ENCODE measurements at places on chromosomes 12 and 14.

GRCh38 chr14:44768935-44769334 lies 192.8 kb downstream of the KLHL28 start:
- DNase-seq = no peak

GRCh38 chr12:101116911-101117310 lies 93.1 kb downstream of the SLC5A8 start:
- DNase-seq = no peak

DNA sequence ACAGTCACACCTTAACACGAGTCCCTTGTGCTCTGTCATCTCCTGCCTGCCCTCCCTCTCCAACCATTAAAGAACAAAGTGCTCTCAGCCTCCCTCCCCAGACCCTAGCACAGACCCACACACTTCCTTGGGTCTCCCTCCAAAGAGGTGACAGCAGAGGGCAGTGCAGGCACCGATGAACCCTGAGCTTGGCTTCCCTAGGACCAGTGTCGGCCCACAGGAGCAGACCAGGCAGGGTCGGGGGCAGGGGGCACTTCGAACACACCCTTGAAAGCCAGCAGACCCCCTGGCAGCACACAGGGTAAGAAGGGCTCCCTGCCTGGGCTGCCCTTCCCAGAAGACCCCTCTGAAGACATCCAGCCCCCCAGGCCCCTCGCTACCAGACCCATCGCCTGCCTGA lies 7.0 kb downstream of the CDK2AP1 start:
- no peak for DNase-seq

DNA sequence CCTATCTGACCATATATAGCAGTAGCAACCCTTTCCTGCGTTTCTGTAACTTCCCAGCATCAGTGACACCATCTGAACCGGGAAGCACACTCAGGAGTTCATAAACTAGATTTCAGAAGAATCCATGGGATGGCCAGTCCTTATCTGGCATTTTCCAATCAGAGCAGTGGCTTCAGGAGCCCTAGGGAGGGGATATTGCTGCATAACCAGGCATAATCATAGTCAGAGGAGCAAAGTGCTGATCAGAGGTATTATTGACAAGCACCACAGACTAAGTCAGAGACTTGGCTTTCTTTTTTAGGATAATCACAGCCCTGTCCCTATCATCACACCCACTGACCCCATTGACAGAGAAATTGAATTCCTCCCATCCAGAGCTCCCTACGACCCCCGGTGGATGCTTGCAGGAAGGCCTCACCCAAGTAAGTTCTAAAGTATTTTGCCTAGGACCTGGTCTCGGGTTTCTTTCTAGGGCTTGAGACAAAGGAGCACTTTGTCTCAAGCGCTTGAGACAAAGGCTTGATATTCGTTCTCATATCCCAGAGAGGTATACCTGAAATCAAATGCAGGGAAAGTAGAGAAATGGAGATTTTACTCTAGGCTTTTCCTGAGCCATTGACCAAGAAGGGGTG lies 55.1 kb downstream of the FOXN4 start:
- DNase-seq = no peak

DNA sequence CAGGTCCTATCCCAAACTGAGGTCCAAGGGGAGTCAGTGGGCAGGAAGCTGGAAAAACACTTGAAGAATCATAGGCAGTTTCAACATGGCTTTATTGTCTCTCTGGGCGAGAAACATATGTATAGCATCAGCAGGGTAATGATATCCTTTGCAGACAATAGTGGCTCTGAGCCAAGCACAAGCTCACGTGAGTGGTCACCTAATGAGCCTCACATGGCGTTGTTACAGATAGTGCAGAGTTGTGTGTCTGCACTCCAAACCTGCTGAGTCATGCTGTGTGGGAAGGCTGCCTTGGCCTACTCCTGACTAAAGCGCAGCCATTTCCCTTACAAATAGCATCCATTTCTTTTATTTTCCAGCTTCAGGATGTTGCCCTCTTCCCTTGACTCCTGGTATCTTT lies 105.2 kb upstream of the SYT1 start:
- no peak for DNase-seq

DNA sequence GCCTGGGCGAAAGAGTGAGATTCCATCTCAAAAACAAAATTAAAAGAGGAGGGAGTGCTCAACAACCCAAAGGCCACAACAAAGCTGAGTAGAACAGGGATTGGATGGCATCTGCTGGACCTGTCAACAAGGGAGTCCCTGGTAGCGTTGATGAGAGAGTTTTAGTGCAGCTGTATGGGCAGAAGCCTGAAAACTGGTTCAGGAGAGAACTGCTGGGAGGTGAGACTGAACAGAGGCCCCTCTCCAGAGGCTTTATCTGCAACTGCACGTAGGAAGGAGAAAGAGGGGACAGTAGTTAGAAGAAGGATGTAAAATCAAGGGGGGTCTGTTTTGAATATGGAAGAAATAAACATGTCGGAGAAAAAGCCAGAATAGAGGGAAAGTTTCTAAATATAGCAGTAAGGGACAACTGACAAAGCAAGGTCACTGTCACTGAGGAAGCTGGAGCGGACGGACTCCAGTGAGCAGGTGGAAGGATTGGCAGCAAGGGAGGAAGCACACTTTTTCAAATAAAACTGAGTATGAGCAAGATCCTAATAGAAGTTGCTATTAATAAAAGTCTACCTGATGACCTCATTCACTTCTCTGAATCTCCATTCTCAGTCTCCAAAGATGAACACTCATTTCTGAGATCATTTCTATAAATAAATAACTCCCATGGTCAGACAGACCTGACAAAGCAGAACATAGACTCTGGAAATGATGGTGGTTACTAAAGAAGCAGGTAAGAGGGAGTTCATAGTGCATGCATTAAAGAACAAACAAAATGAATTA lies 11.8 kb upstream of the ATF1 start:
- no peak for DNase-seq

- DNase-seq = no peak
These were observed 15.1 kb downstream of the ISCU start for GRCh38 chr12:108577458-108577857.

DNA sequence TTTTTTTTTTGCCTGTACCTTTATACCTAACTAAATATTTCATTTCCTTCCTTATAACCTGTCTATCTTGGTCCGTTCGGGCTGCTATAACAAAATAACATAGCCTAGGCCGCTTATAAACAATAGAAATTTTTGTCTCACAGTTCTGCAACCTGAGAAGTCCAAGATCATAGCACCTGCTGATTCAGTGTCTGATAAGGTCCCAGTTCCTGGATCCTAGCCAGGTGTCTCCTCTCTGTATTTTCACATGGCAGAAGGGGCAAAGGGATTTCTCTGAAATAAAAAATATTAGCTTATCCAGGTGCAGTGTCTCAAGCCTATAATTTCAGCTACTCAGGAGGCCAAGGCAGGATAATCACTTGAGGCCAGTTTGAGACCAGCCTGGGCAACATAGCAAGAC lies 1046.6 kb upstream of the USP15 start:
- no peak for DNase-seq

- DNase-seq = no peak
These were observed 45.2 kb upstream of the CTDSP2 start for GRCh38 chr12:57891542-57892228.

DNA sequence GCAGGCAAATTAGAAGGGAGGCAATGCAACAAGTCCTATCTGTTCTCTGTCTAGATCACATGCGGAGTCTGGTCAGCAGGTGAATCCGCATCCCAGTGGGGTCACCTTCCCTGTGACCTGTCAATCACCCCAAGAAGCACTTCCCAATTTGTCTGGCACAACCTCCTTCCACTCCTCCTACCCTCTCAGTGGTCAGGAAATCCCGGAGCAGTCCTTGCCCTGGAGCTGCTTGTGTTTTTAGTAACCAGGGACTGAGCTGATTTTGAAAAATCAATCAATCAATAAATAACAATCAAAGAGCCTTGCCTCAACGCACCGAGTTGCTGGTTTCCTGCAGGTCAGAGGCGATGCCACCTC lies 572 bp upstream of the ACSS3 start:
- no peak for DNase-seq

DNA sequence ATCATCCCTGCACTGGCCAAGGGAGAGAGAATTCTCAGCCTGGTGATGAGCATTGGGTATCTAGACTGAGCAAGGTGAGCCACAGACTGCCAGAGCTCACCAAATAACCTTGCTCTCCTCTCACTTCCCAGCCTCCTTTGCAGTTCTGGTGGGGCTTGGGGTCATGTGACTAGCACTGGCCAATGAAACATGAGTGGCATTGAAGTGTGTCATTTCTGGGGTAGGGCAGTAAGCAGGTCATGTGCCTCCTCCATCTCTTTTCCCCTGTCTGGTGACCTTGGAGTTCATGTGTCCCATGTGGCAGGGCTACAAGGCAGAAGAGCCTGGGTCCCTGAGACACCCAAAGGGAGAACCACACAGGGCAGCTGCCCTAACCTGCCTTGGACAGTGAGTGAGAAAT lies 3.6 kb upstream of the KRT72 start:
- peak; percentile 53 for DNase-seq

GRCh38 chr12:87923361-87923760 lies 105.8 kb downstream of the C12orf50 start:
- DNase-seq = no peak

- no peak for DNase-seq
These were observed 172.2 kb downstream of the FLRT2 start for GRCh38 chr14:85702191-85702590.

GRCh38 chr14:70000601-70001000 lies 121.4 kb downstream of the SMOC1 start:
- no peak for DNase-seq

GRCh38 chr12:79561401-79562132 lies 129.2 kb downstream of the PAWR start:
- DNase-seq = no peak

GRCh38 chr12:89469361-89469760 lies 55.2 kb downstream of the GALNT4 start:
- DNase-seq = no peak

- DNase-seq = no peak
These were observed 31.6 kb downstream of the SPTLC2 start for GRCh38 chr14:77584809-77585208.

GRCh38 chr14:105117710-105118385 lies 50.7 kb downstream of the JAG2 start:
- peak; percentile 80 for DNase-seq

DNA sequence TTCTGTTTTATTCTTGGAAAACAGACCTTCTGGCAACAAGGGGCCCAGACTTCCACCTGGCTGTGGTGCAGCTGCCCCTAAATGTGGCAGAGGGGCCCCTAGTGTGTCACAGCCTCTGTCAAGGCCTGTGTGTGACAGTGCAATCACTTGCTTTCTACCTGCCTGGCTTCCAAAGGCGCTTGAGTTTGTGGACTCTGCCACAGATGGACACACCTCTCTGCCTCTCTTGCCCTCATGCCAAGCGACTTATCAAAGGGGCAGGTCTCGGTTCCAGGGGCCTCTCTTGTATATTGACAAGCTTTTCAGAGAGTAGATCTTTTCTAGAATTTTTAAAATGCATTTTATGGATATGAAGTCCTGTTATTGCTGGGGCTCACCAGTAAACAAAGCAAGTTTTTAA lies 217.2 kb downstream of the SLC15A4 start:
- no peak for DNase-seq

DNA sequence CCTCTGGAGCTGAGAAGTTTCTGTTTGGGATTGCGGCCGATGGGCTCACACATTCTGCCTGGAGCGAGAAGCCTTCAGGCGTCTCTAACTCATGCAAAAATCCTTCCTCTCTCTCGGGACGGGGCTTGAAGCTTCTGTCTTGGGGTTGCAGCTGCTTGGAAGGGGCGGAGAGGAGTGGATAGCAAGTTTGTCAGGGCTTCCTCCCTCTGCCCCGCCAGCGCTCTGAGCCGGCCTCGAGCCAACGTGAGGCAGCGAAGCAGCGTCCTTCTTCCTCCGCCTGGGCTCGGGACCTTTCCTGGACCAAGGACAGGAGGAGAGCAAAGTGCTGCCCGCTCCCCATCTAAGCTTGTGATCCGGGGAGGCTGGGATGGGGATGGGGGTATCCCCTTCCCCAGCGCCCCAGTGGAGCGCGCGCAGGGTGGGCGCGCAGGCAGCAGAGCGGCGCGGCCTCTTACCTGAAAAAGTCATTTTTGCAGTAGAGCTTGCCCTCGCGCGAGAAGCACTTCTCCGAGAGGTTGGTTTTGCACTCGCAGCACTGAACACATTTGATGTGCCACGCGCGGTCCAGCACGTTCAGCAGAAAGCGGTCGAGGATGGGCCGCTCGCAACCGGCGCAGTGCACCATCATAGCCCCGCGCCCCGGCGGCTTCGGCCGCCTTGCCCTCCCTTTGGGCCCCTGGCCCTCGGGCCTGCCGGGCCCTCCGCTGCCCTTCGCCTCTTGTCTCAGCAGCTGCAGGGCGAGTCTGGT lies 626 bp downstream of the LHX5 start:
- DNase-seq = no peak

GRCh38 chr12:14635776-14636175 lies 60.6 kb downstream of the GUCY2C start:
- no peak for DNase-seq

GRCh38 chr12:93137656-93138612 lies 208.8 kb upstream of the EEA1 start:
- DNase-seq = no peak

DNA sequence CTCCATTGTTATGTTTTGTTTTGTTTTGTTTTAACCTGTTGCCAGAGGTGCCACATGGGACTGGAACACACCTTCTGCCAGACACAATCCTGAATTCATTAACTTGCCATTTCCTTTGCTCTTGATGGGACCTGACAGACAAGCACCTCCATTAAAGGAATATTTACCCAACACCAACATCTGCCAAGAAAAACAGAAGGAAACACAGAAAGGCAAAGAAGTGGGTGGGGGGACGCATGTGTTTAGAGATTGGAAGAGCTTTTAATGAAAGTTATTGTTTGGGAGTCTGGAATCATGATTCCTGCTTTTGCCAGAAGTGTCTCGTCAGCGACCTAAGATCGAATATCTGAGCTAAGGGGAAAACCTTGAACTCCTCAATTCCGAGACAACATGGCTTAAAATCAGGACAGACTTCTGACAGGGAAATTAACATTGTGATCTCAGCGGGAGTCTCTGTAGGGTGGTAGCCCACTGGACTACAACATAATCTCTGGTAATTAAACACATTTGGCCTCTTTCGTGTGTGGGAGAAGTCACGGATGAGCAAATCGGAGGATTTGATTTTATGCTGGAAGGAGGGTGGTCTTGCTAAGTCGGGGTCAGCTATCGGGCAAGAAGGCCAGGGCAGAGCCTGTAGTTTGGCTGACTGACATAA lies 210.4 kb upstream of the FAR2 start:
- DNase-seq = no peak

DNA sequence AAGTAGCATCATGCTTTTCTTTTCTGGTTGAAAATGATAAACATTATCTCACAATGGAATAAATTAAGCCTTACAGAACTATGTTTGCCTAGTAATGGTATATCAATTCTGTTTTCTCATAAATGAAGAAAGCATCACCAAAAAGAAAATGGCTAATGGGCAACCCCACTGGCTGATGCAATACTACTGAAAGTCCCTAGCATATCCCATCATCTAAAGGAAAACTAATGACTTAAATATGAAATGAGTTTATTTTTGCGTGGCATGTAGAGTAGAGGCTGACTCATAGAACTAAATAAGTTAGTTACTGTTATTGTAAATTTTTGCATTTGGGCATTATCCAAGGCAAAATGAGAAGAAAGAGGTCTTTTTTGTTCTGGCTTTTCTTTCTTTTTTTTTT lies 1156.3 kb upstream of the SEL1L start:
- no peak for DNase-seq

Data from osteocyte (in vitro differentiated cells).